ENCODE measurements at places on chromosomes 3 and 15.

- no peak for DNase-seq
These were observed 180.5 kb upstream of the RASGRP1 start for GRCh38 chr15:38745126-38745525.

- no peak for DNase-seq
These were observed 281.9 kb upstream of the C2CD4B start for GRCh38 chr15:62446984-62447383.

- peak; percentile 2 for DNase-seq
These were observed 471.9 kb upstream of the FRG2C start for GRCh38 chr3:75192146-75192616.

DNA sequence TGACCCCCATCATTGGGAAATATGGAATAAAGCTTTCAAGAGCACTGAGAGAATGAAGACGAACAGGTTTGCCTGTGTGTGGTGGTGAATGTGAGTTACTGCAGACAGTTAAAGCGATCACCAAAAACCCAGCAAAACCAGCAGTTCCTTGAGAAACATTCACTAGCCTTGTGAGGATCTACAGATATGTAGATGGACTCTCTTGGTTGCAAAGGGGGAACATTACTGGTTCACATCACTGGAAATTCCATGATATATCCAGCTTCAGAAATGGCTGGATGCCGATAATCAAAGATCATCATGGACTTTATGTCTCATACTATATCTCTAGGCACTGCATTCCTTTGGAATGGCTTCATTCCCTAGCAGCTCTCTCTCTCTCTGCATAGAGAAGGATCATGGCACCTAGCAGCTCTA, 10.2 kb upstream of the HERC1 start:
- no peak for DNase-seq

- DNase-seq: peak; percentile 8
These were observed 686 bp downstream of the VPS8 start for GRCh38 chr3:184812662-184813042.

DNA sequence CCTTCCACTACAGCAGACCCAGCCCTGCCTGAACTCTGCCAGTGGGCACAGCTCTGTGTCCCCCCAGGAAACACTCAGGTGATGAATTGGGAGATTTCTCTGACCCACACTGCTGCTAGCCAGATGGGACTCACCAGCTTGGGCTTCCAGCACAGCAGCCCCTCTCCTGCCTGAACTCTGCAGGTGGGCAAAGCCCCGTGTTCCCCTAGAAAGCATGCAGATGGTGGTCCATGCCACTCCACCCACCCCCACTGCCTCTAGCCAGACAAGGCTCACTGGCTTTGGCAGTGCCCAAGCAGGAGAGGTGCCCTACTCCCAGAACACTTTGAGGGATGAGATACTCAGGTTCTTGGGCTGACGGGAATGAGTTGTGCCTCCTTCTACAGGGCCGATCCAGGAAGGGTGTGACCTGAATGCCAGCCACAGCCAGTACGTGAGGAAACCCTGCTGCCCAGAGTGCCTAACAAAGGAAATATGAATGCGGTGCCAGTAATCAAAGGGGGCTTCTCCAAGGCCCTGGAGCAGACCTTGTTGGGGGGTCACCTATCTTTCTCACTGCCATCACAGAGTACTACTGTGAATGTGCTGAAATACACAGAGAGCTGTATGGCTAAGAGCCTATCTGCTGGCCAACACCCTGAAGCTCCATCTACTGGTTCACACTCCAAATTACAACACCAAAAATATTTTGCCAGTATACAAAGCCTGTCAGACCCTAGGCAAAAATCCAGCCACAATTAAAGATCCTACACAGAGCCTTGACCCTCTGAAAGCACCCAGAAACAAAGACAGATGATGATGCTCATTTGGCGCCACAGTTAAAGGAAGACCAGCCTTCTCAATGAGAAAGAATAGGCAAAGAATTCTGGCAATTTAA, 61.9 kb downstream of the BTLA start:
- peak; percentile 1 for DNase-seq

DNA sequence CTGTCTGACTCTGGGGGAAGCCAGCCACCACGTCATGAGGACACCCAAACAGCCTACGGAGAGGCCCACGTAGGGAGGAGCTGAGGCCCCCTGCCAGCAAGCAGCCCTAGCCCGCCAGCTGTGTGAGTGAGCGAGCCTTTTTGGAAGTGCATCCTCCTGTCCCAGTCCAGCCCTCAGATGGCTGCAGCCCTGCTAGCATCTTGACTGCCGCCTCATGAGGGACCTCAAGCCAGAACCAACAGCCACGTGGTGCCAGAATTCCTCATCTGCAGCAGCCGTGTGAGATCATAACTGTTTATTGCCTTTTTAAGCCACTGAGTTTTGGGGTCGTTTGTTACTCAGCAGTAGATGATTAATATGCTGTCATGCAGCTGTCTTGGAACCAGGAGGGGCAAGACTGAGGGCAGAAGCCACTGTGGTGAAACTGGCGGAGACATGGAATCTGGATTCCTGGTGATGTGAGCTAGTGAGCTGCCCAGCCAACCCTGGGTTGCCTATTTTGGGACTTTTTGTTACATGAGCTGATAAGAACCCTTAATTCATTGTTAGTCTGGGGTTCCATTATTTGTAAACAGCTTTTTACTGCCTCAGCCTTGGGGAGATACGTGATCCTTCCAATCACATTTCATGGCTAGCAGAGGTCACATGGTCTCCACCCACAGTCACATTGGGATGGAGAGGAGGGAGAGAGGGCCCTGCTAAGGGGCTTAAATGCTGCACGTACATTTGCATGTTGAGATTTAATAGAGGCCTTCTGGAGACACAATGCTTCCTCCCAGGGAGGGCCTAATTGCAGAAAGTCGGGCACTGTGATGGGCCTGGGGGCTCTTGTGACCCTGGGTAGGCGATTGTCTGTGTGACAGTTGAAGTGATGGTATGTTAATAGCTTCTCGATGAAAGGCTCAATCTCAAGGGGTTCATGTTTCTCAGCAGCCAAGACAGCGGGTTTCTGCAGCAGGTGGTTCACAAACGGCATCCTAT, 73.8 kb downstream of the RPLP1 start:
- DNase-seq: no peak

DNA sequence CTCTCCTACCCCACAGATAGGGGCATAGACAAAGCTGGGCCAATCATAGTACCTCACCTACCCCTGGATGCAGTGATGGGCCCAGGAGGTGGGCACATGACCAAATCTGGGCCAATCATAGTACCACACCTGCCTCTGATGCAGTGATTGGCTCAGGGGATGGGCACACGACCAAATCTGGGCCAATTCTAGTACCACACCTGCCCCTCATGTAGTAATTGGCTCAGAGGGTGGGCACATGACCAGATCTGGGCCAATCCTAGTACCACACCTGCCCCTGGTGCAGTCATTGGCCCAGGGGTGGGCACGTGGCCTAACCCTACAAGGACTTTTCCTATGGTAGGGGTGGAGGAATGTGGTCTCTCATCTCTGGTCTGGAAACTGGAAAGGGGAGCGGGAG, 56.9 kb upstream of the MEF2A start:
- DNase-seq: no peak

GRCh38 chr15:94335616-94336015, 104.3 kb downstream of the MCTP2 start:
- no peak for DNase-seq

- no peak for DNase-seq
These were observed 56.0 kb downstream of the KAT2B start for GRCh38 chr3:20096135-20096685.

DNA sequence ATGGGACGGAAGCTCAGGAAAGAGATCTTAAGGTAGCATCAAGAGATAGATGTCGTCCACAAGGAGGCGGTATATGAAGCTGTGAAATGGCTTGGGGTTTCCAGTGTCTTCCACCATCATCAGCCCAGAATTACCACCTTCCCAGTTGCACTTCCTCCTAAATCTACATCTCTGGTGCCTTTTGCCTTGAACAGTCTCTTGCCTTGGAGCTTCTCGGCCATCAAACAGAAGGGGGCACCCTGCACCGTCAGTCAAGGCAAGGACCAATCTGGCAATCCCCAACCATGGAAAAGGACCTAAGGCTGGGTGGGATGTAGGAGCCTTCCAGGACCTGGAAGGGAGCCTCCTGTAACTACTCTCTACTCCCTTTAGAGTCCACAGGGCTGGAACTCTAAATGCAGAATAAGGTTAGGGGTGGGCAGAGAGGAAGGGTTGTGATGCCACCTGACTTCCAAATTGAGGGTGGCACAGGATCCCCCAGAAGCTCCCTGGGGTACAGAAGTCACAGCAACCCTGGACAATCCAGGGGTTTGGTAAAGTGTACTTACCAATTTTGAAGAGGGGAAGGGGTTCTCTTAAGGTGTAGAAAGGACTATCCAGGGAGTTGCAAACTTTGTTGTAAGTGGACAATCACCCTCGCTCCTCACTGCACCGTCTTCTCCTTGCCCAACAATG, 1.0 kb upstream of the RYR3 start:
- no peak for DNase-seq

GRCh38 chr3:189739378-189739777, 108.2 kb downstream of the TP63 start:
- DNase-seq: no peak

GRCh38 chr15:86446253-86446640, 366.6 kb downstream of the AGBL1 start:
- DNase-seq: no peak

GRCh38 chr15:77974416-77975331, 102.8 kb downstream of the TBC1D2B start:
- DNase-seq: no peak

DNA sequence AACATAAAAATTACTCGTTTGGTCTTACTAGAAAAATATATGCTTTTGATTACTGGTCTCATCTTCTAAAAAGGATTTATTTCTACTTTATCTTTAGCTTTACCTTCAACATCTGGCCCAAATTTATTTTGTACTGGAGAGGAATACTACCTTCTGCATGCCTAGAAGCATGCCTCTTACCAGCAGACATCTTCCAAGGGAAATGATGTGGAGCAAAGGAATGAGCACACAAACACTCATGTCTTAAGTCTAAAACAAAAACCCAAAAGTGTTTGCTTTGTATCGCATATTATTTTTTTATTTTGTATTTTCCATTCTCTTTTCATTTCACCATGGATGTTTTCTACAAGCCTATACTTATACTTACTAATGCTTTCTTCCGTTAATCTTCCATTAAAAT, 304.6 kb upstream of the KCNMB2 start:
- no peak for DNase-seq

DNA sequence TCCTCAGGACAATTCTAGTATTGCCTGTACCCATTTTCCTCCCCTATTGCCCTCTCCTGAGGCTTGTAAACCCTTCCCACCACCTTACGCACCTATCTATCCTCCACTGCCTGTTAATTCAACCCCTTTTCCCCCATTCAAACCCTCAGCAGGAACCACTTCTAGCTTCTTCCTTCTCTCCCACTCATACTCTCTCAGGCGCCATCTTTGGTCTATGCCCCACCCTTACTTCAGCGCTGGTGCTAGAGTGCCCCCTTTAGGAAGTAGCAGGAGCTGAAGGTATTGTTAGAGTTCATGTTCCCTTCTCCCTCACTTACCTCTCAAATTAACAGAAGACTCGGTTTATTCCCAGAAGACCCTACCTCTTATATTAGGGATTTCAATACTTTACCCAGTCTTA, 121.8 kb upstream of the NLGN1 start:
- no peak for DNase-seq

DNA sequence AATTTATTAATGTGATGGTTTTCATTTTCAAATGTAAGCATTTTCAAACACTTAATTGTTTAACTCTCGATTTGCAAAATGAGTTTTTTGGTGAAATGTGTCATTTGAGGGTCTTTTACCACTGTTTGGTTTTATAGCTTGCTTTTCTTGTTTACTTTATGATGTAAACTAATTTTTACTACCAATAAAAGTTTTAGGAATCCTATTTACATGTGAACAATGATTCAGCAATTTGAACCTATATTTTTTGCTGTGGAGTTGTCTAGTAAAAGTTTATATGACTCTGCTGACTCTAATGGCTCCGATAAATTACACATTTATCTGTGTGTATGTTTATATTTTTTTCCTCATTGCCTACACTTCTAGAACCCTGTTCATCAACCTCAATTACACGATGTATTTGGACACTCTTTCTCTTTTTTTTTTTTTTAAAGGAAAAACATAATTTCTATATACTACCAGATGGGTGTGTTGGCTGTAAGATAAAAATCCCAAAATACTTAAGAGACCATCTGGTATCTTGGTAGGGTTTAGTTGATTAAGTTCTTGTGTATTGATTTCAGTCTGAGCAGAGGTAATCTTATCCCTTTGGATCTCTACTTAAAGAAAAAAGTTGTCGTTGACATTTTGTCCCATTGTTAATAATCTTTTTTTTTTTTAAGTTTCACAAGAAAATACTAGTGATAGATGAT, 89.5 kb downstream of the PTPRG start:
- no peak for DNase-seq

- DNase-seq: no peak
These were observed 137.7 kb upstream of the EOMES start for GRCh38 chr3:27859821-27860220.

DNA sequence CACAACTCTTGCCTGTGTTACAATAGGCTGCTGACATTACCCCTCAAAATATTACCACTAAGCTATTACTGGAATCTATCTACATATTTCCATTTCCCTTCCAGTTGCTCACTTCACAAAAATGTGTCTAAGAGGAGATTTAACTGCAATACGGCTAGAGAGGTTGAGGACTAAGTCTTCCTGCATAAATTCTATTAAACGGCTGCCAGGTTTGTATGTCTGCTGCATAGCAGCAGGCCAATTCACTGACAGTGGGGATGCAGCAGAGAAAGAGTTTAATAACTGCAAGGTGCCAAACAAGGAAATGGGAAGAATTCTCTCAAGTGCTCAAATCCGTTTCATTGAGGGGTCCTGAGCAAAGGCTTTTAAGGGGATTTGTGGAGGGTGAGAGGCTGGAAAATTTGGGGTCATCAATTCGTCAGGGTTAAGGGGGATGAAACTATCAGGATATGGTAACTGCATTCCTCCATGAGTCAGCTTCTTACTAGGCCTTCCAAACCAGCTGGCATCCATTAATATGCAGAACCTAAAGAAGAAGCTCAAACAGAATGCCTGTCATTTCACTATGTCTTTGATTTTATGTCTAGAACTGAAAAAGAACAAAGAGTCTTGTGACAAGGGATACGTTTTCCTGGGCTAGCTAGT, 675.6 kb downstream of the TBL1XR1 start:
- DNase-seq: no peak

- DNase-seq: no peak
These were observed 89.0 kb downstream of the PPCDC start for GRCh38 chr15:75112278-75112847.

- DNase-seq: no peak
These were observed 60.9 kb upstream of the DIPK2A start for GRCh38 chr3:143910756-143911155.

DNA sequence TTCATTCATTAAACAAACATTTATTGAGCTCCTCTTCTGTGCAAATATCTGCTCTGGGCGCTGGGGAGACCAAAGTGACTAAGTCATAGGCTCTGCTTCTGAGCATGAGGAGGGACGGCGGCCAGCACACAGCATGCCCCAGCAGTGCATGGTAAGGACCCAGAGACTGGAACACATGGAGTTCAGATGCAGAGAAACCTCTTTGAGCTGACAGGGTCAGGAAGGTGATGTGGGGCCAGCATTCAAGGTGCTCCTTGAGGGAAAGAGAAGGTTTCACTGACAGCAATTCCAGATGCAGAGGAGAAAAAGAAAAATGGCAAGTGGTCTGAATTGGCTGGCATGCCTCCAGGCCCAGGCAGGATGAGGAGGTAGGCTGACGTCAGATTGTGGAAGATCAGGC, 234.5 kb downstream of the UACA start:
- DNase-seq: no peak

GRCh38 chr3:43817825-43818224, 127.1 kb downstream of the ABHD5 start:
- no peak for DNase-seq

Measured in activated effector memory CD4-positive, alpha-beta T cell treated with Interleukin-2 at 50 U/mL for 16 hours (primary cell).